ENCODE measurements at places on chromosomes 3 and 15. TPM values are rescaled to one million over a fixed set of nuclear protein-coding genes. Genes with fewer than 3 reads are reported as not detected.

GRCh38 chr3:36215241-36215640 is 165.1 kb upstream of the STAC start:
- DNase-seq = no peak

- no peak for DNase-seq
Observed at GRCh38 chr3:31184261-31185061, 290.0 kb upstream of the GADL1 start.

DNA sequence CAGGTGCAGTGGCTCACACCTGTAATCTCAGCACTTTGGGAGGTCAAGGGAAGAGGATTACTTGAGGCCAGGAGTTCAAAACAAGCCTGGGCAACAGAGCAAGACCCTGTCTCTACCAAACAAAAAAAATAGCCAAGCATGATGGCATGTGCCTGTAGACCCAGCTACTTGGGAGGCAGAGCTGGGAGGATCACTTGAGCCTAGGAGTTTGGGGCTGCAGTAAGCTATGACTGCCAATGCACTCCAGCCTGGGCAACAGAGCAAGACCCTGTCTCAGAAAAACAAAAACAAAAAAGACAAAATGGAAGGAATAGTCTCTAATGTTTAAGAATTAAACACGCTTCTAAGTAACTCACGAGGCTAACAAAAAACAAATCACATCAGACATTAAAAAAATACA is 106.5 kb downstream of the DLG1 start:
- no peak for DNase-seq

DNA sequence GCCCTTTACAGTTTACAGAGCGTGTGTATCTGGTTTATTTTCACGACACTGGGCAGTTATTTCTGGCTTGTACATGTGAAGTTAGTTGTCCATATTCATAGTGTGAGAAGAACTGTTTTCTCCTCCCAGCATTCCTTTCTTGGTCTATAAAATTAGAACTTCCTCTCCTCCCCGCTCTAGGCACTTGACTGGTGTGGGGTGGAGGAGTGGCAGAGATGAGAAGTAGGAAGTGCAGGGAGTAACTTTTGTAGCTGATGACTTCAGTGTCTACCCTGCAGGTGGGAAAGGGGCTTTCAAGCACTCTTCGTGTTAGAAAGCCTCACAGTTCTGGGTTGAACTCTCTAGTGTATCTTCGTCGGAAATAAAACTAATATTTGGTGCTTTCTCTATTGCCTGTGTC is 13.4 kb downstream of the APOD start:
- no peak for DNase-seq

- DNase-seq = no peak
Observed at GRCh38 chr3:115100806-115101205, 46.3 kb downstream of the ZBTB20 start.

DNA sequence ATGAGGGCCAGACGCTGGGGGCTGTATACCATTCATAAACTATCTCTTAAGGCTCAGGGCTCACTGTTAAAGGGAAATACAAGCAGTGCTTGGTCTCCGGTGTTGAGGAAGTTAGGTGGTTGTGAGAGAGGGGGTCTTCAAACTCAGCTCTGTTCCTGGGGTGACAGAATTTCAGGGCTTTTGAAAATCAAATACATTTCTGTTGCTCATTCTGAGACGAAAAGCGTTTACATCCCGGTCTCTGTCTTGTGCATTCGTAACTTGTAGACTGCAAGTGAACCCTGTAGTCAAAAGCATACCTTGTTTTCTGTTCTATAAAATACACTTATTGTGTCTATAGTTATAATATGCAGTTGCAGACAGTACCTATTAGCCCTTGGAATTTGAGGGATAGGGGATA is 1.7 kb downstream of the SLCO3A1 start:
- no peak for DNase-seq

The SNX33 gene
- total RNA-seq = 10.1 TPM

GRCh38 chr15:48289628-48290027 is 41.6 kb upstream of the DUT start:
- no peak for DNase-seq

DNA sequence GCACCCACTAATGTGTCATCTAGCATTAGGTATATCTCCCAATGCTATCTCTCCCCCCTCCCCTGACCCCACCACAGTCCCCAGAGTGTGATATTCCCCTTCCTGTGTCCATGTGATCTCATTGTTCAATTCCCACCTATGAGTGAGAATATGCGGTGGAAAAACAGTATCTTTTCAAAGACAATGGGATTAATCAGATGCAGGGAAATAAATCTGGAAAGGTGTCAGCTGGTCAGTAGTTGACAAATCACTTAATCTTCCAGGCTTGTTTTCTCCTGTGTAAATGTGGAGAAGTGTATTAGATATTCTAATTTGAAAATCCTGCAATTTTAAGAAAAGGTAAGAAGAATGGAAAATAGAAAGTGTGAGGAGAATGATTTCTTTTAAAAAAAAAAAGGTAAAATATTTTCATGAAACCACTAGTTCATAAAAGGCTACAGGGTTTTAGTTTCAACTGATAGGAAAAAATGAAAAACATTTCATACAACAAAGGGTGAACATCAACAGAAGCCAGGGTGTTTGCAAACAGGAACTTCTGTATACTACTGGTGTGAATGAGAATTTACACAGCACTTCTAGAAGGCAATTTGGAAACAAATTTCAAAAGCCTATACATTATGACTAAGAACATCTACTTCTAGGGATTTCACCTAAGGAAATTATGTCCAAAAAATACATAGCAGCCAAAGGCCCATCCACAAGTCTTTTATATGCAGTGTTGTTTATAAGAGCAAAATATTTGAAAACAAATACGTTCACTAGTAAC is 113.5 kb downstream of the CBLB start:
- DNase-seq = no peak

The CLDN1 gene
- 0.34 TPM for total RNA-seq

The PRICKLE2 gene
- total RNA-seq = 10.7 TPM

- DNase-seq = no peak
Observed at GRCh38 chr3:142209655-142210054, 15.7 kb downstream of the GK5 start.

DNA sequence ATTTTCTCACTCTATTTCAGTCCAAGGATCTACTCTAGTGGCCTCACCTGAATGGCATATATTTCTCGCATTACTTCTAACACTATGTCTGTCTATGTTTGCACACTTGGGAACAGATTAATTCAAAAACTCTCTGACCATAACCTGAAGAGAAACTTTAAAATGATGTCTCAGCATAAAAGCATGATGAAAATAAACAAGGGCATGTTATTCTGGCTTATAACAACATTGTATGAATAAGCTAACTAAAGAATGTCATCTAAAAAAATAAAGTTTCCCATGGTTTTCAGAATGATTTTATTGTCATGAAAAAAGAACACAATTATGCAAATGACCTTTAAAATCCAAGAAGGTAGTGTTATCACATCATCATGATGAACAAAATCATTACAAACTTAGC is 85.5 kb upstream of the ROBO2 start:
- DNase-seq = no peak

DNA sequence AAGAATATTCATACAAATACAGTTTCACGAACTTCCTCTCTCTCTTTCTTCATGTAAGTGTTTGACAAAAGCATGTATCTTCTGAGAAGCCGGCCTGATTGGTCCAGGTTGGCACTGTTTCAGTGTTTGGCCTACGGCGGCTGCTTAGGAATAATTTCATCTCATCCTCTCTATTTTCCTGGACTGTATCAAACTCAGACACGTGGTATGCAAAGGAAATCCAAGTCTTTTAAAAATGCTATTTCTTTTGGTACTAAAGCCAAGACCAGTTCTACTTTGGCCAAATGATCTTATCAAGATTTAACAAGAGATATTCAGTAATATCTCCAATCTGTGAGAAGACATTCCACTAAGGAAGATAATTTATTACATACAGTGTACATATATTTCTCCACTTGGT is 152.8 kb downstream of the TIGIT start:
- DNase-seq = no peak

The ADAMTS7 gene
- 19.2 TPM for total RNA-seq

- DNase-seq = peak; percentile 61
Observed at GRCh38 chr3:183188895-183189462, 26.4 kb upstream of the LAMP3 start.

DNA sequence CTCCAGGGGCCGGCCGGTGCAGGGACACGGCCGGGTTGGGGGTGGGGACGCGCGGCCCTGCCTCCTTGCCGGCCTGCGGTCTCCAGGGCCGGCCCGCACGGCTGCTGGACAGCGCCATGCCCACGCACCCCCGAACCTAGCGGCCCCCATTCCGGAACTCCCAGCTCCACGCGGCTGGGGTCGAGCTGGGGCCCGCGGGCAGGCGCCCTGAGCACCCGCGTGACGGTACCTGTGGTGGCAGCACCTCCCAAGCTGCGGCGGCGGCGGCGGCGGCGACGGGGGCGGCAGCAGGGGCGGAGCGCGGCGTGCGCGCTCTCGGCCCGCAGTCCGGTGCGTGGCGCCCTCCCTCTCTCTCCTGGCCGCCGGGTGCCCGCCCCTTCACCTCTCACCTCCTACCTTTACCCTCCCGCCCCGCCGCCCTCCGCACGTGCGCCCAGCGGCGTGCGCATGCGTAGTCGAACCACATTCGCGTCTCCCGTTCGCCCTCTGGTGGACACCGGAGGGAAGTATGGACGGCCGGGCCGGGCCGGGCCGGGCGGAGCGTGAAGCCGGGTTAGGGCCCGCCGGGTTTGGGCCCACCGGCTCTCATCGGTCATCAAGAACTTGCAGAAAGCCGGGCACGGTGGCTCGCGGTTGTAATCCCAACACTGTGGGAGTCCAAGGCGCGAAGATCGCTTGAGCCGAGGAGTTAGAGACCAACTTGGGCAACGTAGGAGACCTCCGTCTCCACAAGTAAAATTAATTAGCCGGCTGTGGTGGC is at the start of gene SCAP:
Gene SCAP, minus strand, starts transcription at position 372 of the 760 bp plus-strand sequence. CDS start 32,948 bp downstream, outside the sequence.
- peak; percentile 97 for DNase-seq

DNA sequence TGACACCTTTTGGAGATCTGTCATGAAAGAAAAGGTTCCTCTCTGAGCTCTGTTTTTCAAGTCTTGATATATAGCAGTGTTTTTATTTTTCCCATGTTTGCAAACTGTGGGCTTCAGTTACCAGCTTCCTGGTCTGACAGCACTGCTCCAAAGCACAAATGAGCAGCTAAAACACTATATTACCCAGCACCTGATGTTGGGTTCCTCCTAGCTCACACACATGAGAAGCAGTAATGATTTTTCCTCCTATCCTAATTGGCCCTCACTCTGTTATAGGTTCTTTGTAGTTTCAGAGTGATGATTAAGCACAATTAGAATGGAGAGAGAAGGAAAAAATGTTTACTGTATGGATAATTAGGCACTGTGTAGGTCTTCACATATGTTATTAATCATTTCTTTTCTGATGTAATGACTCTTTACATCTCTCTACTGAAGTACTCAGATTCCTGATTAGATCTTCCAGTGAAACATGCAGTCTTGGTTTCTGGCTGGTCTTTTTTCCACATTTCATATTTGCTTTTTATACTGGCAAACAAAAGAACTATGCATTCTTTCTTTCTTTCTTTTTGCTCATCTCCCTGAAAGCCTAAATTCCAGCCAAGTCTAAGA is 939.7 kb downstream of the NSUN3 start:
- DNase-seq = no peak

- no peak for DNase-seq
Observed at GRCh38 chr3:165464736-165465135, 268.6 kb upstream of the SLITRK3 start.

DNA sequence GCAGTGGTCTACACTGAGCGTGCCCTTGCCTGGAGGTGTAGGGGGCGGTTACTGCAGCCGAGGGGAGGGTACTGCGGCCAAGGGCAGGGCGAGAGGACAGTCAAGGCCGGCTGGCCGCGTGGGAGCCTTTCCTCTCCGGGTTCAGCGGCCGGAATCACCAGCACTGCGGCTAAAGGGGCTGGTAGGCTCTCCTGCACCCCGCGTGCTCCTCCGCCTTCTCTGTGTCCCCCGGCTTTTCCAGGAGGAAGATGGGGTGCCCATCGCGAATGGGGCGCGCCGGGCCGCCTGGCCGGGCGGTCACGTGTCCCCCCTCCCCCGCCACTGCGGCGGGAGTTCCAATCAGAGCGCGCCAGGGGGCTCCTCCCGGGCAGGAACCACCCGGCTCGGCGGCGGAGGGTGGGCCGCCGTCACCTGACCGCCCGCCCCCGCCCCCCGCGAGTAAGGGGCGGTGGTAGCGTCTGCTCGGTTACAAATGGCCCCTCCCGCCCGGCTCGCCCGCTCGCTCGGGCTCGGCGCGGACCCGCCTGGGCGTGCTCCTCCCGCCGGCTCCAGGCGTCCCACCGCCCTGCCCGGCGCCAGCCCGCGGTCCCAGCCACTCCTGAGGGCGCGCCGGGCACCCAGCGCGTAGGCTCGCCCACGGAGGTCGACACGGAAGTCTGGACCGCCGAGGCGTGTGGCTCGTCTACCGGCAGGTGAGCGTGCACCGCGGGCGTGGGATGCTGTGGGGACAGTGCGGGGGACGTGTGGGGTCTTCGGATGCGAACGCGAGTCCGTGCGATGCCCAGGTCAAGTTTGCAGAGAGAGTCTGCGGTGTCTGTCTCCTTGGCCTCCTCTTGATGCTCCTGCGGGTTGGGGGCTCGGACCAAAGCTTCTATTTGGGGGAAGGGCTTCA is 242.6 kb upstream of the TOPAZ1 start:
- peak; percentile 80 for DNase-seq

DNA sequence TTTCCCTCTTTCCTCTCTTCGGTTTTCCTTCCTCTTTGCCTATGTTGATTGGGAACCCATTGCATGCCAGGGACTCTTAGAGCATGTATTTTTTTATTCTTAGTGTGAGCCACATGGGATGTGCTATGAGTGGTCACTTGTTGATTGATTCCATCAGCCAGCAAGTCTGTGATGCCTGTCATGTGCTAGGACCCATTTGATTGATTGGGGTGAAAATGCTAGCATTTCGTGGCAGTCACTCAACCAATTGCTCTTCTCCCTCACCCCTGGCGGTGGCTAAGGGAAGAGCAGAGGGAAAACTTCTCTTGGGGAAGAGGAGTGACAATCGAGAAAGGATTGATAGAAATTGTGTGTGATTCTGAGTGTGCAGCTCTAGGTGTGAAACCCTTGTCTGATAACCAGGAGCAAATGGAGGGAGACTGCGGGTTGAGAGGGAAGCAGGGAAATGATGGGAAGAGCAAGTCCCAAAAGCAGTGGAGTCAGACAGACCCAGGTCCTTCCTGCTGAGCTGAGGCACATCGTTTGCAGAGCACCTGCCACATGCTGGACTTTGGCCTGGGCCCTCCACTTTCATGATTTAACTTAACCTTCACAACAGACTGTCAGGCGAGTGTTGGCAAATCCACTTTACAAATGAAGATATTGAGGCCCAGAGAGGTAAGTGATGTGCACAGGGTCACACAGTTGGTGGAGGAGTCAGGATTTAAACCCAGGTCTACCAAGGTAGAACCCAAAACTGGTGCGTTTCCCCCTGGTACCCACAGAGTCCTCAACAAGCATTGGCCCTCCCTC is 40.0 kb downstream of the SLC6A11 start:
- DNase-seq = peak; percentile 44

The FBXW12 gene
- total RNA-seq = 0.82 TPM

The SOX2 gene
- total RNA-seq = 584 TPM

GRCh38 chr3:195384952-195385351 is 57.9 kb downstream of the ACAP2 start:
- no peak for DNase-seq

- DNase-seq = no peak
Observed at GRCh38 chr3:64571982-64572381, 115.8 kb downstream of the ADAMTS9 start.

GRCh38 chr15:75631935-75632334 is 6.4 kb upstream of the SNUPN start:
- no peak for DNase-seq

The PP2D1 gene
- total RNA-seq = not detected

The CYP1A1 gene
- total RNA-seq = 0.15 TPM

Measured in neural progenitor cell (in vitro differentiated cells).